Stimulated activated CD4-positive, alpha-beta T cell treated with anti-CD3 and anti-CD28 coated beads, TNF-alpha, amount 100 ng/mL, for 24 hours (primary cell): ENCODE measurements at places on chromosomes 7 and 10.

DNA sequence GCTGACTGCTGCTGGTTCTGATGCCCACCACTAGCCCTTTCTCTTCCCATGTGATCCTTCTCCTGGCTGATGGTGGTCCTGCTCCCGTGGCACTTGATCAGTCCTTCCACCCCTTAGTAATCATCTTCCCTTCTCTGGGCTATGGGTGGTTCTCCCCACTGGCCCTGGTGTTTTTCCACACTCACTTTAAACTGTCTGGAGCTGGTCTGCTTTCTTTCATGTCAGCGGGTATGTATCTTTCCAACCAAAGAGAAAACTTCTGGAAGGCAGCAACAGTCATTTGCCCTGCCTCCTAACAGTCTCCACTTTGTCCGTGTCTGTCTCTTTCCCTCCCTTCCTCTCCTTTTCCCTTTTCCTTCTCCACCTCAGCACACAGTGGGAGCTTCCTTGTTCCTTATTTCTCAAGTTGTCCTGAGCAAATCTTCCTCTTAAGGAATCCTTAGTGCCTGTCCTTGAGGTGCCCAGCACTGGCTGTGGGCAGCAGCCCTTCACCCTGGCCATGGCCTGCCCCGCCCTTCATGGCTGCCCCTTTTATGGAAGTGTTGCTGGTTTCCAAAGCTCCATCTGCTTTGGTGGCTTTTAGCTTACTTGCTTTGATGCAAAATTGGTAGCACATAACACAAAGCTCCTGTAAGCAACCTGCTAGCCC, 189.0 kb downstream of the TCF7L2 start:
- no peak for DNase-seq

DNA sequence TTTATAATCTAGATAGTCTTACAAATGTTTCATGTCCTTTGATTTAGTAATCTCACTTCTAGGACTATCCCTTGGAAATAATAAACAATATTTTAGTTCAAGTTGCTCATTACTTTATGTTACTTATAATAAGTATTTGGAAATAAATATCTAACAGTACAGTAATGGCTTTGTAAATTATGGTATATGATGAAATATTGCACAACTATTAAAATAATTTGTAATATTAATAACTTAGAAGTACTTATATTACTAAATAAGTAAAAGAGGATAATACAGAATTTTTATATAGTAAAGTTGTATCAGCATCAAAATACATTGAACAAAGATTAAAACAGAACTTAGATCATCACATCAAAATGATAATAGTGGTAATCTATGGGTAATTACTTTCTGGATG, 41.1 kb downstream of the SP4 start:
- DNase-seq, result no peak

GRCh38 chr7:39609113-39609934, 14.0 kb upstream of the RALA start:
- DNase-seq, result no peak

- DNase-seq, result no peak
These were observed 116.2 kb downstream of the SH3PXD2A start for GRCh38 chr10:103739039-103739764.

DNA sequence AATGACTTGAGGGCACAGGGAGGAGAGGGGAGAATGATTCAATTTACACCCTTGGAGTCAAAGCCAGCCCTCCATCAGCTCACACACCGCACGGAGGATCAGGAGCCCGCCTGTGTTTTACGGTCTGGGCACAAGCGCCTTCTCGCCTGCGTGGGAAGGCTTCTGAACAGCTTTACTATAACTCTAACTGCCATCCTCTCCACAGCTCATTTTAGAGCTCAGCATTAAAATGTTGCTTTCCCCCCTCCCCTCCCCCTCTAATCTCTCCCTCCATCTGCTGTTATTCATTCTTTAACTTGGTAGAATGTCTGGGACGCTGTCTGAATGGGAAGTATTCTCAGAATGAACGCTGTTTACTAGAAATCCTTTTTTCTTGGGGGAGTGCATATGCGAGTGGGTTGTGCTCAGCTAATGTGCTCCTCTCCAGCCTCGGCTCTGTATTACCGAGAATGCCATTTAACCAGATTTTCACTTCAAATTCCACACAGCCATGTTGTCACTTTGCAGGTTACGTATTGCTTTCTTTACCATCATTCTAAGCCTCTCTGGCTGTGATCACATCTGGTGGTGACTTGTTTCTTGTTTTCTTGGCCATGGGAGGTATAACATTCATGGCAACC, 140.1 kb downstream of the GFRA1 start:
- no peak for DNase-seq

GRCh38 chr7:138195151-138195571, 118.9 kb downstream of the AKR1D1 start:
- no peak for DNase-seq

- DNase-seq, result no peak
These were observed 101.6 kb downstream of the HECTD2 start for GRCh38 chr10:91511549-91512330.

- no peak for DNase-seq
These were observed 85.6 kb downstream of the SDK1 start for GRCh38 chr7:3386423-3387190.

DNA sequence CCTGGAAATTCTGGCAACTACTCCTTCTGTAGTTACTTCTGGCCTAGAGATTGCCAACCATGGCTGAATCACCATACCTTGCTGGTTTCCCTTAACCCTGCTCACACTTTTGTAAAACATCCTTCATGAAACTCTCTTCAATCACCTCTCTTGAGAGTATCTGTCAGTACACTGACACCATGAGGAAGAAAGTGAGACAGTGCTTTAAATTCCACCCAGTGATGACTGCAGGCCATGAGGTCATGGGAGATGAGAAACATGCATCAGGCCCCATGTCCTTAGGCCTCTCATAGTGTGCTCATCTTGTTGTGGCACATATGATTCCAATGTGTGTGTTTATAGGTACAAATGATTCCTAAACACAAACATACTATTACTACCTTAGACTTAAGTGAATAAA, 24.6 kb upstream of the NAMPT start:
- DNase-seq, result no peak

GRCh38 chr10:101903827-101904550, 60.4 kb upstream of the KCNIP2 start:
- no peak for DNase-seq

- DNase-seq, result no peak
These were observed 1080.1 kb upstream of the SORCS1 start for GRCh38 chr10:108244443-108245228.

DNA sequence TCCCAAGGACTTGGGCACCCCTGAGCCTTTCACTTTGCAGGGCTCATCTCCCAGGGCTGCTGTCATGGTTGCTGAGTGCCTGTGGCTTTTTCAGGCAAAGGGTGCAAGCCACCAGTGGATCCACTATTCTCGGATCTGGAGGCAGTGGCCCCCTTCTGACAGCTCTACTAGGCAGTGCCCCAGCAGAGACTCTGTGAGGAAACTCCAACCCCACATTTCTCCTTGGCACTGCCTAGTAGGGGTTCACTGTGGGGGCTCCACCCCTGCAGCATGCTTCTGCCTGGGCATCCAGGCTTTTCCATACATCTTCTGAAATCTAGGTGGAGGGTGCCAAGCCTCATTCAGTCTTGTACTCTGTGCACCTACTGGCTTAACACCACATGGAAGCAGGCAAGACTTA, 675.0 kb upstream of the MBL2 start:
- DNase-seq, result no peak

GRCh38 chr7:47884675-47885074, 63.6 kb downstream of the PKD1L1 start:
- no peak for DNase-seq

GRCh38 chr7:145698526-145699262, 417.9 kb upstream of the CNTNAP2 start:
- no peak for DNase-seq

DNA sequence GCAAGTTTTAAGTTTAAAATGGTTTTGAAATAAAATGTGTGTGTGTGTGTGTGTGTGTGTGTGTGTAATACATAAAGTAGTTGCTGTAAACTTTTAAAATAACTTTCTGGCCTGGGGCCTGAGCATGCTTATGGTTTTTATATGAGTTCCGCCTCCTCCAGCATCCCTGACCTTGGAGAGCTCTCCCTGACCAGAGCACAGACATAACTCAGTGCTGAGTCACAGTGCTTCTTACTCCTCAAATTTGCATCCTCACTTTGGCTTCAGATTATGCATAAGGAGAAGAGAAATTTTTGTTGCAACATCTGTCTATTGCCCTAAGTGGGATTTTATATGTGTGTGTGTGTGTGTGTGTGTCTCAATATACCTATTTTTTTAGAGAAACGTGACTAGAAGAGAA, 200.8 kb downstream of the ELMO1 start:
- no peak for DNase-seq

- no peak for DNase-seq
These were observed 142.3 kb downstream of the VPS50 start for GRCh38 chr7:93374345-93374940.

GRCh38 chr7:35657125-35657524, 37.8 kb downstream of the HERPUD2 start:
- no peak for DNase-seq

GRCh38 chr10:114021154-114021553, 22.5 kb upstream of the ADRB1 start:
- no peak for DNase-seq

- DNase-seq, result no peak
These were observed 934 bp downstream of the PRTFDC1 start for GRCh38 chr10:24951201-24952142.
